ENCODE measurements at places on chromosomes 4 and X.

- DNase-seq, result no peak
Observed at GRCh38 chrX:136262243-136262642, 11.0 kb upstream of the MAP7D3 start.

DNA sequence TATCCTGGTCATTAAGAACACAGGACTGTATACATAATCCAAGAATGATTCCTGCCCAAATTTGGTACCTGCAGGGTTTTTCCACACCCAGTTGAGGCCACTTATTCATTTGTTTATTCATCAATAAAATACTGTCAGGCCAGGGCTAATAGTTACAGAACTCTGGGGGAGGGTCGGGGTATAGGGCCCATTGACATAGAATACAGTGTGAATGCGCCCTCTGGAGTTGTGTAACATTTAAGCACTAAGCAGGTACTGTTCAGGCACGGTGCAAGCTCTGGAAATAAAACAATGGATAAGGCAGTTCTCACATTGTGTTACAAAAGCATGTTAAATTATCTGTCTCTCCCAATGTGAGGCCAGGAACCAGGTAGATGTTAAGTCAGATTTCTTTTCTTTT, 30.8 kb upstream of the LRBA start:
- no peak for DNase-seq

DNA sequence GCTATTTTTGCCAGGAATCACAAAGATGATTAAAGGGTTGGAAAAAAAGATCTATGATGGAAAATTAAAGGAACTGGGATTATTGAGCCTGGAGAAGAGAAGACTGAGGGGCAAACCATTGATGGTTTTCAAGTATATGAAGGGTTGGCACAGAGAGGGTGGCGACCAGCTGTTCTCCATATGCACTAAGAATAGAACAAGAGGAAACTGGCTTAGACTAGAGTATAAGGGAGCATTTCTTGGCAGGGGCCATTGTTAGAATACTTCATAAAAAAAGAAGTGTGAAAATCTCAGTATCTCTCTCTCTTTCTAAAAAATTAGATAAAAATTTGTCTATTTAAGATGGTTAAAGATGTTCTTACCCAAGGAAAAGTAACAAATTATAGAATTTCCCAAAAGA, 75.1 kb downstream of the NPNT start:
- no peak for DNase-seq

GRCh38 chr4:156330436-156331031, 376.9 kb upstream of the CTSO start:
- no peak for DNase-seq

DNA sequence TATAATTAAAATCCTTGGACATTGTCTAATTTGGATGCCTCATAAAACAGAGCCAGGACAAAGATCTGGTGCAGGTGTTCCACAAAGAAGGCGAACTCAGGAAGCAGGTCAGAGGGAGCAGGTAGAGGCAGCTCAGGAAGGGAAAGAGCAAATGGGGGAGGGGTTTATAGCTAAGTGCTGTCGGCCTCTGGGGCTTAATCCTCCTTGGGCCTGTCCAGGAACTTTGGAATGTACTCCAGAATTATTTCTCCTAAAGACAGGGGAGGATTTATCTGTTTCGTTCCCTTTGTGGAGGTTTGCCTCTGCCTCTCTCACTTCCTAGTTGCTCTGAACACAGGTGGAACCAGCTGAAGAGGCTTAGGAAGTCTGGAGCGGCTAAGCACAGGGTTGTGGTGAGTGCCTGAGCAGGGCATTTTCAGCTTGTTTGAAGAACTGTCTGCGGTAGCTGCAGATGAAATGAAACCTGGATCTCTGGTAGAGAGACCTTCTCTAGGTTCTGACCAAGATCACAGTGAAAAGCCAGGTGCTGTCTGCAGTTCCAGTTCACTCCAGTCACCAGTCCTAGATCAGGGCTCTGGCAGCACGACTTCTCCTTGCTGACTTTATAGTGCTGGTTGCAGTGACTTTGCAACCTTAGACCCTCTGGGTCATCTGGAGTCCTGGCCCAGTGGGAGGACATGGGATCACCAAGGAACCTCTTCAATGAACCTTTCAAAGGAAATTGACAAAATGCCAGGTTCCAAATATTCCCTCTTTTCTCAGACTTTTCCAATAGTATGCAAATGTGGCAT, 519.2 kb downstream of the PCDH10 start:
- DNase-seq, result no peak

GRCh38 chrX:27444093-27444908, 18.8 kb downstream of the PPP4R3C start:
- no peak for DNase-seq

DNA sequence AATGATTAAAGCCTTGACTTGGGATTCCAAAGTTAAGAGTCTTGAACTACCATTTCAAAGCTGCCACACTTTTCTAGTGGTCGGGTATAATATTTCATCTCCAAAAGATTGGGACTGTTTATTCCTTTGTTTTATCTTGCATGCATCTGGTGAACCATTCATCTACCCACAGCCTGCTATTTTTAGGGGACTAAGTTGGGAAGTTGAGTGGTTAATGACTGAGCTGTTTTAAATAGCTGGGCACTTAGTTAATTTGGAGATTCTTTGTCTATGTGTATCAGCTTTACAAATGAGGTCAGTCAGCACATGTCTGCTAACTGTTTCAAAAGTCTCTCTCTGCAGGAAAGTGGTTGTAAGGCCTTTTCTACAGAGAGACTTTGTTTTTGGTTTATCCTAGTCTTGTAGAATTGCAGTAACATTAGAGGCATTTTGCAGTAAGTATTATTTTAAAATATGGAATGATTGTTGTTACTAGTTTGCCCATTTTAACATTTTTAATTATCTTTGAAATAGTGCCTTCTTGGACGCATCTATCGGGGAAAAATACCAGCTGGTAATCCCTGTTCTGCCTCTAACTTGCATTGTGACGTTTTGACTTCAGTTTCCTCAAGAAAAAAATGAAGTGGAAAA, 8.2 kb downstream of the BMP2K start:
- DNase-seq, result no peak

- no peak for DNase-seq
Observed at GRCh38 chr4:126568652-126569570, 1063.8 kb upstream of the INTU start.

- no peak for DNase-seq
Observed at GRCh38 chrX:23764188-23764984, 18.6 kb upstream of the SAT1 start.
